Hepatocyte (in vitro differentiated cells): ENCODE measurements at places on chromosomes 7 and 10.

- DNase-seq: no peak
Measured at GRCh38 chr10:96548589-96548988, 34.9 kb upstream of the TLL2 start.

DNA sequence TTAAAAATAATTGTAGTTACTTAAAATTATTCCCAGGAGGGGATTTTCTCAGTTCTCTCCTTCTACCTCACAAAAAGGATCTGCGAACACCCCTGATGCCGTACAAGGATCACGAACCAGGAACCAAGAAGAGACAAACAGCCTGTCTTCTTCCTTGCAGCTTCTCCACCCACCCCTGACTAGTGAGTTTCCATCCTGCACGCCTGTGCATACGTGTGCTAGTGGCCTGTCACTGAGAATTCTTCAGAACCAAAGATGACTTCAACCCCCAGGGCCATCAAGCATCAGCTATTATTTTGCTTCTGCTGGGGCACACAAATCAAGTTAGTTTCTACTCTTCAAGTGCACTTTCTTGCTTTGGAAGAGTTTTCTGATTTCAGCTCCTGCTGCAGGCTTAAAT is 175.5 kb upstream of the KLF6 start:
- no peak for DNase-seq

GRCh38 chr7:20249920-20250319 is 32.7 kb upstream of the MACC1 start:
- DNase-seq: no peak

- peak; percentile 95 for DNase-seq
Measured at GRCh38 chr10:22316286-22317075, at the start of gene COMMD3. Gene COMMD3, plus strand, starts transcription at chr10:22316388. Its CDS starts 30 bp downstream, at chr10:22316418.

GRCh38 chr10:82267014-82267413 is 392.0 kb downstream of the NRG3 start:
- no peak for DNase-seq

GRCh38 chr7:17140406-17140805 is 158.0 kb upstream of the AHR start:
- DNase-seq: no peak

GRCh38 chr7:80771523-80771922 is 133.1 kb downstream of the CD36 start:
- DNase-seq: peak; percentile 27

DNA sequence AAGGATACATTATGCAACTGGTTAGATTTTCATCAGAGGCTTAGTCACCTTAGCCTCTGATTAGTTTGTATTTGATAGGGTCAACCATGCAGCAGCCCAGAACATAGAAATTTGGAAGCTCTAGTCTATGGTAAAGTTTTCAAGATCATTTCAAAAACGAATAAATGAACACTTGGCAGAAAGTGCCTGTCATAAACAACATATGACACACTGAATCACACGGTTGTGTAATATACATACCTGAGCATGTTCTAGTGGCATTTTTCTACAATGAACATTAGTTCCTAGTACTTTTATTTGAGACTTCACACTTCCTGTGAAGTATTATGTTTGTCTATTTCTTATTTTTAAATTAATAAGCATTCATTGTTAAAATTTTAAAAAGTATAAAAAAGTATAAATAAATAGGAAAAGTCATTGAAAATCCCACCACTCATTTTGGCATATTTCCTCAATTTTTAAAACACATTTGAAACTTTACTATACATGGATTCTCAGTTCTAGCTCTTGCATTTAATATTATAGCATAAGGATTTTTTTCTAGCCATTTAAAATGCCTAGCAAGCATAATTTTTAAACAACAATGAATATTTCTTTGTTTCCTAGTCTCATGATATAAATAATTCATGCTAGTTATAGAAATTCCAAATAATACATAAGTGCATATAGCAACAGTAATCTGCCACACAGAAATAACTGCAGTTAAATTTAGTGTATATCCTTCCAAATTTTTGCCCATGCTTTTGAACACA is 25.7 kb upstream of the PRPS1L1 start:
- no peak for DNase-seq

DNA sequence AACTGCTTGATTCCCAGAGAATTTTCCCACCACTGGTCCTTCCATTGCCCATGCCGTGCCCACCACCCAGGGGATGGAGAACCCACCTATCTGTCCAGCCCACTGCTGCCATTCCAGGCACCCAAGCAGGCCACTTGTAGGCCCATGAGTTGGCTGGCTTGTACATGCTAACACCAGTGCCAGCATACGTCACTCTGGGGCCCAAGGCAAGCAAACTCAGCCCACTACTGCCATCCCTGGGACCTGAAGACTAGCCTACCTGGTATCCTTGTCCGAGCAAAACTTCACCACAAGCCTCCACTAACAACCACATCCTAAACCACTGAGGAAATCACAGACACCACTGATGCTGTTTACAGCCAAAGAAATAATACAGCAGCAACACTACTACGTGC is 44.7 kb upstream of the CDK6 start:
- DNase-seq: no peak

DNA sequence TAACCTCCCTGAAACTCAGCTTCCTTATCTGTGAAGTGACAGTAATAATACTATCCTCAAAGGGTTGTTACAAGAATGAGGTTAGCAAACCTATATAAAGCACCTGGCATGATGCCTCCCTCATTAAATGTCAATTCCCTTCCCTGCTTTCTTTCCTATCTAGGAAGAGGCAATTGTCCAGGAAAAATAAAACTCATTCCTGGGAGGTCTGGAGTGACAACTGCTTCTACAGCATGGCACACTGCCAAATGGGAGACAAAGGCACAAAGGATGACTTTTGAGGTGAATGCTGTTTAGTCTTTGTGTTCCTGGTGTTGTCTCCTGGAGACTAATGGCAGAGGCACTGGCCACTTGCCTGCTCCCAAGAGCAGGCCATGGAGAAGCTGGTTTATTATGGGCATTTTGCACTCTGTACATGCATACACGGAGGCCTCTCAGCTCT is 32.2 kb upstream of the PDE1C start:
- no peak for DNase-seq

- DNase-seq: peak; percentile 10
Measured at GRCh38 chr10:14781763-14782162, 7.1 kb upstream of the FAM107B start.

GRCh38 chr7:158774952-158775351 is 54.4 kb downstream of the ESYT2 start:
- DNase-seq: no peak

DNA sequence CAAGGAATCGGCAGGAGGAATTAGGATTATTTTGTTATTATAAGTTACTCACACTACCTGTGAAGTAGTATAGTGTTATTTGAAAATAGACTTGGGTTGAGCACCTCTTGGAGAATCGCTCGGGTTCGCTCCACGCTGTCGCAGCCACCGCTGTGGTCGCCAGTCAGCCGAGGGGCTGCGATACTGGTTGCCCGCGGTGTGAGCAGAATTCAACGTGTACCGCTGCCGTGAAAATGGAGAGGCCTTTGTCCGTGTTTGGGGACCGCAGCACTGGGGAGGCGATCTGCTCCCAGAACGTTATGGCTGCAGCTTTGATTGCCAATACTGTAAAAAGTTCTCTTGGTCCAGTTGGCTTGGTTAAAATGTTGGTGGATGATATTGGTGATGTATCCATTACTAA is 117.2 kb downstream of the C7orf25 start:
- no peak for DNase-seq

DNA sequence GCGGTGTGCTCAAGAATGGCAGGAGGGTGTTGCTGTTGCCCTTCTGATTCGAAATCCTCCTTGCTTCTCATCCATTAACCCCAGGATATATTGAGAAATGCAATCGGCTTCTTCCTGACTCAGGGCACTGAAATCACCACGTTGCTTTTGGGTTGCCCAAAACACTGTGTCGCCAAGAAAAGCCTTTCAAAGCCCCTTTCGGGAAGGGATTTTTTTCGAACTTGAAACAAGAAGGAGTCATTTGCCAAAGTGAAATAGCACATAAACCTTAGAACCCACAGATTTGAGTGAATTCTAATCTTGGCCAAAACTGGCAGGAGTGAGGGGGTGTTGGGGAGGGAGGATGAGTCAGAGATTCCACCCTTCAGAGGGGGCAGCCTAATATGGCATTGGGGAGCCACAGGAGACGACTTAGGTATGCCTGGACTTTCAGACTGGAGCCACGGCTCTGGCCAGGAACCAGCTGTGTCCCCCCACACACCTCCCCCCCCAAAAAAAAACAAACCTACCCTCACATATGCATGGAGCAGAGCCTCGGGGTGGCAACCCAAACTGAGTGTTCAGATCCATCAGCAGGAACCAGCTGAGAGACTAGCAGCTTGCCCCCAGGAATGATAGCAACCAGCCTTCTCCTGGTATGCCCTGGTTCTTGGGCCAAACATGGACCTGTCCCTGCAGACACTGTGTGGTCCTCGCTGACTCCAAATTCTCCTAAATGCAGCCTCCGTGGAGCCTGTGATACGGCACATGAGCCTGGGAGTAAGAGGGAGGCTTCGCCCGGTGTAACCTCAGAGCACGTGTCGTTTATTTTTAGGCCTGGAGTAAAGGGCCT is 138.4 kb downstream of the FGFR2 start:
- no peak for DNase-seq
